ENCODE measurements at places on chromosomes 5 and 9.

DNA sequence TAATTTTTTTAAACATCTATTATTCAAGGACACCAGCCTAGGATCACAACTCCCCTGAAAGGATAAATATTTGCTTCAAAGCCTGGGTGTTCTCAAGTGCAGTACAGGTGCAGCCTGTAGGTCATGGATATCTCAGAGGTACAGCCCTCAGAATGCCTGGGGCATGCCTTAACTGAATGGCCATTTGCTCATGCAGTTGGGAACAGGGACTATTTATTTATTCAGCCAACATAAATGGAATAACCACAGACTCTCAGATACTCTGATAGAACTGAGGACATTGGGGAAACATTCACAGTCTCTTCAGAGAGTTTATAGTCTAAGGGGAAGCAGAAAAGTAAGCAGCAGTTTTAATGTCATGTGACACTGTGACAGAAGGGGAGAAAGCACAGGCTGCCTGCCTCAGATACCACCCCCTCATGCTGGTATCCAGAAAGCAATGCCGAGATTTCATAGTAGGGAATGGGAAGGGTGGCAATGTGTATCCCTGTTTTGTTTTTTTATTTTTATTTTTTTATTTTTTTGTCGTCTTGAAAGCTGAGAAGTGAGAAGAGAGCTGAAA is 112.6 kb downstream of the MACIR start:
- no peak for DNase-seq

DNA sequence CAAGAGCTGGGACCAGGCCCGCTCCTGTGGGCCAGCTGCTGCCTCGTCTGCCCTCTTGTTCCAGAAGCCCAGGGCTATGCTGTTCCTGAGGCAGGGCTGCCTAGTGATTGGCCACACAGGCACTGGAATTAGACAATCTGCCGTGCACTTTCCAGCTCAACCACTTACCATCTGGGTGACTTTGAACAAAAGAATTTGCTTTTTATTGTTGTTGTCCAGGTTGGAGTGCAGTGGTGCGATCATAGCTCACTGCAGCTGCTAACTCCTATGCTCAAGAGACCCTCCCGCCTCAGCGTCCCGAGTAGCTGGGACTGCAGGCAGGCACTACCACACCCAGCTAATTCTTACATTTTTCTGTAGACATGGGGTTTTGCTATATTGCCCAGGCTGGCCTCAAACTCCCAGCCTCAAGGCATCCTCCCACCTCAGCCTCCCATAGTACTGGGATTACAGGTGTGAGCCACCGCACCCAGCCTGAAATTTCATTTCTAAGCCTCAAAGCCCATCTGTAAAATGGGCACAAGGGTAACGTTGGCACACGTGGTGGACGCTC is 1.2 kb upstream of the NEK6 start:
- DNase-seq = no peak

- DNase-seq = no peak
Observed at GRCh38 chr5:97750576-97750975, 567.5 kb upstream of the RIOK2 start.

DNA sequence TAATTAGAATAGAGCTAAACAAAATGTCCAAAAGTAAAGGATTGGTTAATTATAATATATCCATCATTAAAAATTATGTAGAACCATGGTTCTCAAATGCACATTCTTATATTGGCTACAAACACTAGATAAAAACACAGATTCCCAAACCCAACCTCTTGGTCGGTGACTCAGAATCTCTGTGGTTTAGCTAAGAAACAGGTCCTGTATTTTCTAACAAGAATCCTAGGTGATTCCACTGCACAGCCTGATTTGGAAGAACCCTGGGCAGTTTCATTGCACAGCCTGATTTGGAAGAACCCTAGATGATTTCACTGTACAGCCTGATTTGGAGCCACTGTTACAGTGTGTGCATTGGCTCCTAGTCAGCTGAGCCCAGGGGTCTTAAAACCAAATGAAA is 67.9 kb downstream of the KIAA1958 start:
- no peak for DNase-seq

DNA sequence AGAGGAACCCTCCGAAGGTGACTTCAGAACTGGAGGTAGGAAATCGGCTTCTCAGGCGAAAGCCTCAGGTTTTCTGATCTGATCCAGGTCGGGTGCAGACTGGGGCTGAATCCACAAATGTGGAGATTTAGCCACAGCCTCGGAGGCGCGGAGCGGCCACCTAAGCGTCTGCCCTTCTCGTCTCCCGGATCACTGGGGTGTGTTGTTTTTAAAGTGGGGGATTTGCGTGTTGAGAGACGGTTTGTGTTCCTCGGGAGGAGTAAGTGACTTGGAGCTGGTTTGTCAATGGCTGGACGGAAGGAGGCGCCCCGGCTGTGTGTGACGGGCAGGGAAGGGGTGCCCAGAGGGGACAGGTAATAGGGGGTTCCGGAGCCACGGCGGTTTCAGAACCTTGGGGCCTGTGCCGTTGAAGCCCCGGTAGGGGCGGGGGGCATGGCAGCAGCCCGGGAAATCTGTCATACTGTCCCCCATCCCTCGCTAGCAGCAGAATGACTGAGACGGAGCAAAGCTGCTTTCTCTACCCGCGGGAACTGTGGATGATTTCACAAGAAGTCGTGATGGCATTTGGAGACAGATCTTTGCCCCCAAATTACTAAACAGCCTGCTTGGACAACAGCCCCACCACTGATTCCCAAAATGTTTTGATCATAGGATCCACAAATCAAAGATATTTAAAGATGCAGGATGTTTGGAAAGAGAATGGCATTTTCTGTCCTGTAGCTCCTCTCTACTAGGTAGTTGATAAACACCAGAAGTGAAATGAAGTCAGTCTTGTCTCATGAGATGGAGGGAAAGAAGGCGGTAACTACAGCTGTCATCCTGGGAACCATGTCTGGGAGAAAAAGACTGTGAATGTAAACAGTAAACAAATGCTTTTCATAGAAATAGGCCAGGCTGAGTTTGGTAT is 216.5 kb downstream of the PDZD2 start:
- no peak for DNase-seq

- DNase-seq = no peak
Observed at GRCh38 chr5:83433891-83434290, 37.7 kb upstream of the VCAN start.

GRCh38 chr5:103624035-103624480 is 61.5 kb upstream of the NUDT12 start:
- DNase-seq = no peak

DNA sequence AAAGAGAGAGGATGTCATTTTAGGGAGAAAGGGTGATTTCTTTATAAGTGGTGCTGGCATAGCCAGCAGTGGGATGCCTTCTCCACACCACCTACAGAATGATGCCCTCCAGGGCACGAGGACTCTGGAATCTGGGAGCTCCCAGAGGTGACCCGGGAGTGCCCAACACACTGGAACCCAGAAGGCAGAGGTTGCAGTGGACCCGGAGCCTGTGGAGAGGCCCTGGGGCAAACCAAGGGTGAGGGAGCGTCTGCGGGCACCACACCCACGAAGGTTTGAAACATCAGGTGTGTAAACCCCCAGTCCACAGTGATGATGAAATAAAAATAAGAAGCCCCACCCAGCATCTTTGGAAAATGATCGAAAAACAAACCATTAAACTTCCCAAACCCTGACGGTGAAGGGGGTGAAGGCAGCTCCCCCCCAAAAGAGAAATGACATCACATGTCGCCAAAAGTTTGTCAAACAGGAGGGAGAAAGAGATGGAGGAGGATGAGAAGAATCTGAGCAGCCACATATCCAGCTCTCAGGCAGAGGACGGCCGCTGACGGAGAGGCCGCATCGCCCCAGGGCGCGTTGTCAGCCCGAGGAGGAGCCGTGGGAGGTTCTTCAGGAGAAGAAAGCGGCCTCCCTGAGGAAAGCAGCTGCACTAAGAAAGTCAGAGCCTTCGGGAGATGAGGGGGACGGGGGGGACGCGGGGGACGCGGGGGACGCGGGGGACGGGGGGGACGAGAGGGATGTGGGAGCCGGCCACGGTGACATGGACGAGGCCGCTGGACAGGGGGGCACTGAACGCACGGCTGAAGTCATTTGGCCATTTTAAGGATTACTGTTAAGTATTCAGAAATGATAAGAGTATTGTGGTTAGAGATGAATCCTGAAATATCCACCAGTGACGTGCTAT is 43.1 kb upstream of the NSMF start:
- DNase-seq = no peak

- no peak for DNase-seq
Observed at GRCh38 chr5:160926428-160926827, 74.4 kb upstream of the ATP10B start.

DNA sequence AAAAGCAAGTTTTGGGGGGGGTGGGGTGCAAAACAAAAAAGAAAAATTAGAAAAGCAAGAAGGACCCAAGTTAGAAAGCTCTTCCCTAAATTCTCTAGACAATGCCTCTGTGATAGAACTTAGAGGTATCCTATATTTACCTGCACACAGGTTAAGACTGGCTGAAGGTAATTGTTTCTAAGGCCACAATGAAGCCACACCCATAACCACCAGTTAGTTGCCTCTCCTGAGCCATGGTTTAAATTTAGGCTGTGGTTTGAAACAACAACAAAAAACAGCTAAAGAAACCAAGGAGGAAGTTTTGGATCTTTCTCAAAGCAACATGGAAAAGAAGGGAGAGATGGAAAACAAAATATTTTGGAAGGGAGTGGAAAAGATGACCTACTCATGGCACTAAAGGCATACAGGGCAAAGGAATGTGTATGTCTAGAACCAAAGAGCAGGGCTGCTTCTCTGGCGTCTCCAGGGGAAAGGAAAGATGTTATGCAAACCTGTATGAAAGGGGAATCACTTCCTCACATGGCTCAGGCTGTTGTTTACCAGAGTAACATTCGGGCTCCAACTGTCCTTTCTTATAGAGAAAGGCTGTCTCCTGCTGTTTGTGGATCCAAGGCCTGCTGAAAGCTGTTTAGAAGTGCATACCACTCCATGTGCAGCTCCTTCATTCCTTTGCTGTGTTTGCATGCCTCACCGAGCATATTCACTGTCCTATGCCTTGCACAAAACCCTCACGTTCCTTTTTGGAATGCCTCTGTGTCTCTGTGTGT is 408.9 kb upstream of the MPDZ start:
- no peak for DNase-seq

- no peak for DNase-seq
Observed at GRCh38 chr5:138458384-138458783, 6.9 kb upstream of the EGR1 start.

DNA sequence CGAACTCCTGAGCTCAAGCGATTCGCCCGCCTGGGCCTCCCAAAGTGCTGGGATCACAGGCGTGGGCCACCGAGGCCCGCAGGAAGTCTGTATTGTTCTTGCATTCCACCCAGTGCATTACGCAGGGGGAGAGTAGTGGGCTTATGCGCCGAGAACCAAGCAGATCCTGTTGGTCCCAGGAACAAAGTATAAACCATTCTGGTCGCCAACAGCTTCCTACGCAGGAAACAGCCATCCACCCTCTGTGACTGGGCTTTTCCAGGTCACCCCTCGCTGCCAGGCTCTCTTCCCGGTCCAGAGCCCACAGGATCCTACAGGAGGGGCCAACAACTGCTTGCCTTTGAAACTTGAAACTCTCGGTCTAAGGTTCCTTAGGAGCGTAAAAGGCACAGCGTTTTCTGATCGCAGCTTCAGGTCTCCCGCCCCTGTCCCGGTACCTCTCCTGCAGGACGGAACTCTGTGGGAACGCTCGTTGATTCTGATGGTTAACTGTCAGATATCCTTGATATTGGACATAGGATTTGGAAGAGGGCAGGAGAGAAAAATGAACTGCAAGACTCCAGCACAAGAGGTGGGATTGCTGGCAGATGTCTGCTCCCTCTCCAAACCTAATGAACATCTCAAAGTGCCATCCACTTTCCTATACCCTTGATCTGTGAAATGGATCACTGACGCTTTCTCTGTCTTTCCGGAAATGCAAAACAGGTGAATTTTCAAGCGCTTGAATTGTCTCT is 4.2 kb upstream of the ANXA2R start:
- DNase-seq = no peak

GRCh38 chr9:107483666-107484065 is 5.9 kb downstream of the KLF4 start:
- no peak for DNase-seq

DNA sequence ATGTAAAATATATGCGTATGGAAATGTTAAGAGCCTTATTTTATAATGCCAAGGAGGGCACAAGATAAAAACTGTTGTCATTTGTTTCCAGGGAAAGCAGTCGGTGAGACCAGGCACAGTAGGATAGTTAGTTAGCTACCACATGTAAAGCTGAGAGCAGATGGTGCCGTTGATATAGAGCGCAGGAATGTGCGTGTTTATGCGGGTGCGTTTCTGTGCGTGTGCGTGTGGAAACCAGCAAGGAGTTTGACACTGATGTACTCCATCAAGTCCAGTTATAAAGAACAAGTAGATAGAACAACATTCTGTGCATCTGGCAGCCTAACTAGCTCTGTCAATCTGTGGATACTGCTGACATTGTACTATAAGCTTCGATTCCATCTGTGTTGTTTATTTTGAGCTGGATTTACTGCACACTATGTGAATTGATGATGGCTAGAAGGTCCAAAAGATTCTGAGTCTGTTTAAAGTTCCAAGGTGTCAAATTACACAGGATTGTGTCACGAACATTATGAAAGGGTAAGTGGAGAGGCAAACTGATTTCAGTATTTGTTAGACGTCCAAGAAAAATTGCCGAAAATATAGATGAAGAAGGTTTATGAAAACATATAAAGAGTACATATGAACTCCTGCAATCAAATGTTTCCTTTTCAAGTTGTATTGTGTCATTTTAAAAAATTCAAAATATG is 494.9 kb upstream of the MEF2C start:
- no peak for DNase-seq

DNA sequence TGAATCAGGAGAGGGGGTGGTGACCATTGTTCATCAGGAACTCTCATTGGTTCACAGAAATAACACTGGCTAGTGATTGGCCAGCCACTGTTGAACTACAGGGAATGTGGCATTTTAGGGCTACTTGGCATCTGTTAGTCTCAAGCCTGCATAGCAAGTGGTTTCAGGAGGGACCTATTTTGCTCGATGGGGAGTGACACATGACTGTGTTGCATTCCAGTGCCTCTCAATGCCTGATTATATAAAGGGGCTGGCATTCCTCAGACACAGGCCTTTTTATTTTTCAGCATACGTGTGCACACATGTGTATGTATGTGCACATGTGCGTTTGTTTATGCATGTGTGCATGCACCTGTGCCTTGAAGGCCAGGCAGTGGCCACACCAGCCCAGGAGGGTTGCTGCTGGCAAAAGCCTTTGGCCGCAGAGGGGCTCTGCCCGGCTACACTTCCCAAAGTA is 23.2 kb downstream of the FGD3 start:
- DNase-seq = no peak

- DNase-seq = no peak
Observed at GRCh38 chr5:56496581-56497063, 263.5 kb upstream of the ANKRD55 start.

- no peak for DNase-seq
Observed at GRCh38 chr5:59134471-59135163, 551.7 kb downstream of the RAB3C start.
